ENCODE measurements at places on chromosomes 3 and 15.

- no peak for DNase-seq
Measured at GRCh38 chr3:98961161-98962155, 60.0 kb upstream of the DCBLD2 start.

- no peak for DNase-seq
Measured at GRCh38 chr15:100295939-100296565, 45.7 kb downstream of the ADAMTS17 start.

GRCh38 chr3:102036472-102036871 lies 187.2 kb downstream of the NFKBIZ start:
- DNase-seq: no peak

- no peak for DNase-seq
Measured at GRCh38 chr3:52110502-52110901, 43.7 kb downstream of the POC1A start.

- peak; percentile 35 for DNase-seq
Measured at GRCh38 chr3:2098398-2099027, at the start of gene CNTN4. TSS of gene CNTN4 (plus strand) at chr3:2098866.

DNA sequence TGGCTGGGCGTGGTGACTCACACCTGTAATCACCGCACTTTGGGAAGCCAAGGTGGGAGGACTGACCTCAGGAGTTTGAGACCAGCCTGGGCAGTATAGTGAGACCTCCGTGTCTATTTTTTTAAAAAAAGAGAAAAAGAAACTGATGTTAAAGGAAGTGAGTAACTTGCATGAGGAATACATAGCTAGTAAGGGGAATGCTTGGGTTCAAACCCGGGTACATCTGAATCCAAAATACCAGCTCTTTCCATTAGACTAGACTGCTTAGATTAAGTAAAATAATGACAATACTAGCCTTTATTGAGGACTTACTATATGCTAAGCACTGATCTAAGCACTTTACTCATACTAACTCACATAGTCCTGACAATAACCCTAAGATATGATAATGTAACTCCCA lies 22.4 kb downstream of the TM4SF4 start:
- DNase-seq: no peak

- no peak for DNase-seq
Measured at GRCh38 chr3:132507657-132508056, 89.4 kb upstream of the ACKR4 start.

GRCh38 chr3:58568572-58569286 lies 8.5 kb downstream of the FAM107A start:
- DNase-seq: peak; percentile 81

- no peak for DNase-seq
Measured at GRCh38 chr3:45179163-45179562, 33.0 kb upstream of the CDCP1 start.

All from Ammon's horn (tissue), 1 donor.